ENCODE measurements at places on chromosomes 2 and 18.
A peak's percentile ranks its signal among the peaks of the same experiment; 100 is the strongest.

DNA sequence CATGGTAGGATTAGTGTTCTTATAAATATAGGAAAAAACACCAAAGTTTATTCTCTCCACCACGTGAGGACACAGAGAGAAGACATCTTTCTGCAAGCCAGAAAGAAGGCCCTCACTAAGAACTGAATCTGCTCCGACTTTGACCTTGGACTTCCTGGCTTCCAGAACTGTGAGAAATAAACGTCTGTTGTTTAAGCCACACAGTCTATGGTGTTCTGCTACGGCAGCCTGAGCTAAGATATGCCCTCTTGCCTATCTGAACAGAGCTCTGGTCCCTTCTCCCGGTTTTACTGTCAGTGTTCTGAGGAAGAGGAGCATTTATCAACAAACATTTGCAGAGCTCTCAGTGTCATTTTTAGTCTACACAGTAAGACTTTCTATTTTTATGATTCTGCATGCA lies 131.3 kb downstream of the DOK6 start:
- no peak for DNase-seq

- DNase-seq: peak; percentile 42
Observed at GRCh38 chr2:10533811-10534321, 85.7 kb upstream of the ODC1 start.

- no peak for DNase-seq
Observed at GRCh38 chr18:3450012-3450798, at the start of gene TGIF1. Gene TGIF1, plus strand, starts transcription at chr18:3450172. Its CDS starts 318 bp downstream, at chr18:3450490.

- no peak for DNase-seq
Observed at GRCh38 chr18:13245481-13246000, 27.0 kb downstream of the LDLRAD4 start.

DNA sequence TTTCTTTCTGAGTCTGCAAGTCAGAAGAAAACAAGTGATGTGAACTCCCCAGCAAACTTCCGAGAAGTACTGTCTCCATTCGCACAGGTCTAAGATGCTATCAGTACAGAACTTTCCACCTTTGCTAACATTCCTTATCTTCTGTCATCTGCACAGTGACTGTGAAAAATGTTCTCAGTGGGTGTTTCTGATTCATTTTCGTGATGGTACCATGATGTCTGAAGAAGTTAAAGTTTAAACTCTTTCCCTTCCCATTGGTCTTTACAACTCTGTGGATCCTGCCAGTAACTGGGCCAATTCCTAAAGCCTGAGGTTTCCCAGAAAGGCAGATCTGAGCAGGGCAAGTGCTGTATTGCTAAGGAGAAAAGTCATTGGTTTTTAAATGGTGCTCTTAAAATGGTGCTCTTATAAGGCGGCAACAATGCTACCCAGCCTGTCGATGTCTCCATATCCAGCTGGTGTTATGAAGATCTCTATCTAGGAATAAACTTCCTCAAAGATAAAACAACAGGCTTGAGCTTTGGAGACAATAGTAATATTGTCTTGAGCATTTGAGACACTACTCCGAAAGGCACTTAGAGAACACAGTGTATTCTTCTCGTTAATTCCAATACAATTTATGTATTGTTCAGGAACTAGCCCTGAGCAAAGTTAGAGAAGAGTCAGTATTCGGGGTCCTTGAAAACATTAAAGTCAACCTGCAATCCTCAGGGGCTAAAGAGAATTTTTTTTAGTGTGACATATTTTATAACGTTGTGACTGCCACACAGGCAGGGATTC lies 232.3 kb downstream of the OSR1 start:
- DNase-seq: no peak

GRCh38 chr2:37552339-37552738 lies 119.1 kb downstream of the CDC42EP3 start:
- DNase-seq: no peak

GRCh38 chr2:215436705-215437565 lies 1.1 kb upstream of the FN1 start:
- no peak for DNase-seq

DNA sequence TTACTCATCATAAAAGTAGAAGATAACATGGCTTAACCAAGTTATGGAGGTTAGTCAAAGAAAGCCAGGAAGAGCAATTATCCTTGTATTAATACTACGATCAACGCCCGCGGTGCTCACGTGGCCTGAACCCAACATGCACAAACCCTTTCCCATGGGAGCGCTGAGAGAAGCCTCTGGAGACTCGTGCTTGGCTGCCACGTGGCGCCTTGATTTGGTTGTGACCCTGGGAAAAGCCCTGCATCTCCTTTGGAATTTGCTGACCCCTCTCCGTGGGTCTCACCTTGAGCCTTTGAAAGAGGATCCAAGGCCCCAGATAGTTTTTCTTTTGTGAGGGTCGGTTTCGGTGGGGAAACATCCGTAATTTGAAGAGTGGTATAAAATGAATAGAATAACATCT lies 255.6 kb downstream of the DCDC2C start:
- no peak for DNase-seq

GRCh38 chr2:40797120-40797519 lies 345.2 kb upstream of the SLC8A1 start:
- no peak for DNase-seq

DNA sequence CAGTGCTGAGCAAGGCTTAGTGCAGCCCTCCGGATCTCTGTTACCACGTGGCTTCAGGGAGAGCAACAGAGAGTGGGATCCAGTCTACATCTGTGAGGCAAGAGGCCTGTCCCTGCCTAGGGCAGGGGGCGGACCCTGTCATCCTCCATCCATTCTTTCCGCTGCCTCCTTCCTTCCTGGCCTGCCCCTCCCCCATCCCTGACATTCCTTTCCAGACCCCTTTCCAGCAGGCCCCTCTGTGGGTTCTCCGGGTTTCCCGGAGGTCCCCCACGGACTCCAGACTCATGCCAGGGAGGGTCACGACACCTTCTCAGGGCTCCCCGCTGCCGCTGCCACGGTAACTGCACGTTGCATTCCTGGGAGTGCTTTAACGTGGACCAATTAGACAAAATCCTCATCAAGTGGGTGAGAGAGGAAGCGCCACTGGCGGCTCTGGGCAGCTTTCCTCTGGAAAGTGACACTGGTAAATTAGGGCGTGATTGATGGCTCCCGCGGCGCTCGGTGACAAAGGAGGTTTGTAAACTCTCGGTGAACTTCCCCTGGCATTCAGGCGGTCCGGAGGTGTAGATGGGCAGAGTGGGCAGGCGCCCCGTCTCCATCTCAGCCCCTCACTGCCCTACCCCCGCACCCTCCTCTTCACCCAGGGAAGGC lies 11.4 kb downstream of the ATOH8 start:
- no peak for DNase-seq

DNA sequence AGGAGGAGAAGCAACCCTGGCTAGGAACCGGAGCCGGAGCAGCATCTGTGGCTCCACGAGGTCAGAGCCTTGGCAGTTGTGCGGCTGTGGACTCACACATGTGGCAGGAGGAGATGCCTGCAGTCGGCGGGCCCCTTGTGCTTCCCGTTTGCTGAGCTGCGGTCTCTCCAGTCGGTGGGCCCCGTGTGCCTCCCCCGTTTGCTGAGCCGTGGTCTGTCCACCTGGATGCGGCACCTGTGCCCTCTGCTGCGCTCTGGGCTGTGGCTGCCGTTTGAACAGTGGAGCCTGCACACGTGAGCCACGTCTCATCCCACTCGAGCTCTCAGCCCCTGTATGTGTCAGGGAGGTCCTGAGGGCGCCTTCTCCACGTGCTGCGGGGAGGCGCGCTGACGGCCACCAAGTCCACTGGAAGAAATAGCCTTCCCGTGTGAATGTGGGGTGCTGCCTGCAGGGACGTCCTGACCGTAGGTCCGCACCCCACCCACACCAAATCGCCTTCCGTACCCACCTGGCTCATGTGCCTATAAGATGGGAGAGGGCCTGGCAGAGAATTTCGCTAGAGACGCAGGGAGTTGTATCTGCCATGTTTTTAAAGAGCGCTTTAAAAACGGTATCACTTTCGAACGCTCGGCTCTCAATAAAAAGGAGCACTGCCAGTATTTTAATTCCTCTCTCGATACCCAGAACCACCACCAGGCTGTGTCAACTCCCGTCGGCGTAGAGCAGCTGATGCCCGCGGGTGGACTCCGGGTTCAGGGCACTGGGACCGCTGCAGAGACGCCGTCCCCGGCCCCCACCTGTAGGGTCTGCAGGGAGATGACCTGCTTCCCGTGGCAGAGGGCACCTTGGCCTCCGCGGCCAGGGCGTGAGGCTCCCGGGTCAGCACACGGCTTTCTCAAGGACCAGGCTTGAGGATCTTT lies 117.0 kb downstream of the NFATC1 start:
- no peak for DNase-seq

DNA sequence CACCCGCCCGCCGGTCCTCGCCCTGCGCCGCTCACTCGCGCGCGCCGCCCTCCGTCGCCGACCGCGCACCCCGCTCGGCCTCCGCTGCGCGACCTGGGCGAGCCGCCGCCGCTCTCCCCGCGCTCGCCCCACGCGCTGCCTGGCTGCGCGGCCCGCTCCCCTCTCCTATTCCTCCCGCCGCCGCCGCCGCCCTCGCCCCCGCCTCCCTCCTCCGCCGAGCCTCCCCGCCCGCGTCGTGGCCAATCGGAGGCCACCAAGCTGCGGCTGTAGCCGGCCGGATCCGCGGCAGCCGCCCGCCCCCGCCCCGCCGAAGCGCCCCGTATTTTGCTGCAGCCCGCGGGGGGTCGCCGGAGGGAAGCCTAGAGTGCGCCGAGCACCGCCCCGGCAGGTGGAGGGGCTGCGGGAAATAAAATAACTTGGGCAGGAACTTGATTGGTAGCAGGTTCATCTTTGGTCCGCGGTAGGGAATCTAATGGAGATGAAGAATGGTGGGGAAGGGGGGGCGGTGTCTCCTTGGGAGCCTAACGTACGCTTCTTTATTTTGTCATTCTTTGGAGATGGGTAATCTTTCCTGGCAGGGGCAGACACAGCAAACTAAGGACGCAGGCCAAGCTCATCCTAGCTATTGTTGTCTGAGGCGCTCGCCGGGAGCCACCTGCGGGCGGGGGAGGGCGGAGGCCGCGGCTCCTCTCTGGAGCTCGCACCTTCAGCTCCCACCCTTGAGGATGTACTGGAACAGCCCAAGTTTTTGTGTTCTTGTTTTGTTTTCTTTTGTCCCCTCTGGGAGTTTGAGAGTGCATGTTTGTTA lies 1.1 kb upstream of the CDH2 start:
- no peak for DNase-seq

GRCh38 chr18:8301427-8302172 lies 307.6 kb upstream of the RAB12 start:
- DNase-seq: no peak

- no peak for DNase-seq
Observed at GRCh38 chr2:134074619-134075018, 179.3 kb upstream of the MGAT5 start.

GRCh38 chr2:140596447-140596846 lies 1534.4 kb downstream of the LRP1B start:
- DNase-seq: no peak
